ENCODE measurements at places on chromosomes 4 and X.

DNA sequence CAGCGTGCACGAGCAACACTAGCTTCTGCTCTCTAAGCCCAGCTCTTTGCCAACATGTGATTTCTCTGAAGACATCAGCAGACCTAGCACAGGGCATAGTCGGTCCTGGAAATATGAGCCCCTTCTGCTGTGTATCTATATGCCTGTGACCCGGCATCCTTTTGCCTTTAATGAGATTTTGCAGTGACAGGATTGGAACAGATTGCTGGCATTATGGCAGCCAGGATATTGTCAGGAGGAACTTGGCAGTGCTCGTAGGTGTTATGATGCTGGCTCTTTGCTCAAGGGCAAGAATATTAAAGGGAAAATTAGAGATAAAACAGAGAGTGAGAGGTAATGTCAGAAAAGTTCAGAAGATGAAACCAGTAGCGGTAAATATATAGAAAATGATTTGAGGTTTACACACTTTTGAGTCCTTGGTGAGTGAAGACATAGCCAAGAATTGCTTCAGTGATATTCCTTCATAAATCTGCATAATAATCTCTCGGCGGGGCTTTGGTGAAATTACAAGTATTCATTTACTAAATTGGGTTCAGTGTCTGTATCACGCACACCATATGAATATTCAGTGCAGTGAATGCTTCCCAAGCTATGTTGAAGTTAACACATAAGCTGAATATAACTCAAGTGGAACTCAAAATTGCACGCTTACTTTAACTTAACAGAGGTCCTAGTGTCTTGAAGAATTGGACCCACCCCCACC, 502.1 kb upstream of the NR3C2 start:
- no peak for DNase-seq

- DNase-seq: no peak
Measured at GRCh38 chr4:175691791-175692190, 120.3 kb downstream of the GPM6A start.

- DNase-seq: no peak
Measured at GRCh38 chr4:102193145-102193544, 152.1 kb downstream of the SLC39A8 start.

DNA sequence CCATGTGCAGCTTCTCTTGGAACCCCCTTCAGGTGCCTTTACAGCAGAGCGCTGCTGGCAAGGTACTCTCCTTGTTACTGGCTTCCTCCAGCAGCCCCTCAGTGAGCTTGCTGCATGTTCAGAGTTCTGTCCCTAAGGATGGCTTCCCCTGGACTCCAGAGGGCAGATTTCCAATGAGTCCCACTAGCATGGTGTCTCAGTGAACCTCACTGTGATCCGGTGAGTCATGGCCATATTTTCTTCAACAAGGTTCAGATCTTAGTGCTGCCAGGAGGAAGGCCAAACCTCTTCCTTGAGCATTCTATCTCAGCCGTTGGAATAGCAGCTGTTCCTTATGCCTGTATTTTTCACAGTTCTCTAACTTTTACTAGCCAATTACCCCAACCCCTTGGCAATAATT, 98.8 kb downstream of the CASK start:
- DNase-seq: no peak

DNA sequence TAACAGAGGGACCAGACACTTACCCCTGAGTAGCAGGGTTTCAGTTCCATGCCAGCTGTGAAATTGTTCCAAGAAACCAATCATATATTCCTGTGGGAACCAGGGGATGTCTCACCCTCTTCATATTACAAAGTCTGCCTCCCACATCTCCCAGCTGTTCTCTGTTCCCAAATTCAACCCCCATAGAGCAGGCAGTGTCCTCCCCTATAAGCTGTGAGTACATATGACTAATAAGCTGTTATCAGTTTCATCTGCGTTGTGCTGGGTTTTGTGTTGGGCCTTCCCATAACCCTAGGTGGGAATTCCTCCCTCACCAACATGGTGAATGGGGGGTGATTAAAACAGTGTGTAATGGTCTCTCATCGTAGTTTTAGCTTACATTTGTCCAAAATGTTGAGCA, 41.0 kb downstream of the CEP44 start:
- no peak for DNase-seq

- peak; percentile 1 for DNase-seq
Measured at GRCh38 chr4:88158489-88159228, at the start of gene ABCG2. ABCG2 (minus strand) TSS chr4:88158639; CDS start chr4:88139995, 18,644 bp downstream.

DNA sequence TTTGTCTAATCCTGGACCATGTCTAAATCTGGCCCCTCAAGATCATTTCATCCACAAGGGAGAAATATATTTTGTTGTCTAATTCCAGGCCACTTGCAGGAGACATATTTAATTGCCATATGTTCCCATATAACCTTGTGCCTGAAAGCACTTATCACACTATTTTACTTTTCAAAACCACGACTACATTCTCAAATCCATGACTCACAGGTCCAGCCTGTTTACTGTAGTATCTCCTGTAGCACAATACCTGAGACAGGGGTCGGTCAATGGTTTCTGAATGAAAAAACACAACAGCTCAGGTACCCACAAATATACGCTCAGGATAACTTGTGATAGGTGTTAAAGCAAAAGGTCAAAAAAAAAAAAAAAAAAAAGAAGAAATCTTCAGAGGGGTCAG, 60.9 kb downstream of the SEC24D start:
- DNase-seq: no peak

GRCh38 chr4:158776106-158776505, 7.3 kb downstream of the FNIP2 start:
- DNase-seq: no peak

- no peak for DNase-seq
Measured at GRCh38 chr4:54971474-54971950, 153.9 kb downstream of the KDR start.

- no peak for DNase-seq
Measured at GRCh38 chr4:13160920-13161319, 323.2 kb downstream of the RAB28 start.

DNA sequence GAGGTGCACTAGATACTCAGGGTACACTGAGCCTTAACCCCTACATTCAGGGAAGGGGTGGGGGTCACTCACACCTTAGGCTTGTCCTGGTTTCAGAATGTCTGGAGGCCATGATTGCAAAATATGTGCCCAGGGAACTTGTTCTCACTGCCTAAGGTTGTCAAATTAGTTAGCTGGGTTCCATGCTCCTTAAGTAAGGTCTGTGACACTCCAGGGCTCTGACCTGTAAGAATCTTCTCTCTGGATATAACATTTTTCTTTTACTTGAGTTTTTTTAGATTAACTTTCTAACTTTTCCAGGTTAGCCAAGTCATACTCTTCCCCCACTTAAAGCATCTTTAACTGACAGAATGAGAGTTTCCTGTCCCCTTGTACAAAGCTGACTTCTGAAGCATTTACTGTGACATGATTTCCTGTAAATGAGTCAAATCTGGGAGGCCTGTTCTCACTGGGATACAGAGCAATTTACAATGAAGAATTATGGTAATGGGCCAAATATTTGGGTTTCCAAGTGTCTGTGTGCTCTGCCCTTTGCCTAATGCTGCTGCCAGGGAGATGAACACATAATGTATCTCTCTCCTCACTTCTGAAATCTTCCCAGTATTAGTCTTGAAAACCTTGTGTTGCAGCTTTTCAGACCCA, 101.7 kb downstream of the GATB start:
- DNase-seq: no peak
